Testis (tissue), 5 donors: ENCODE measurements at places on chromosomes 12 and 14.
A peak's percentile ranks its signal among the peaks of the same experiment; 100 is the strongest.

DNA sequence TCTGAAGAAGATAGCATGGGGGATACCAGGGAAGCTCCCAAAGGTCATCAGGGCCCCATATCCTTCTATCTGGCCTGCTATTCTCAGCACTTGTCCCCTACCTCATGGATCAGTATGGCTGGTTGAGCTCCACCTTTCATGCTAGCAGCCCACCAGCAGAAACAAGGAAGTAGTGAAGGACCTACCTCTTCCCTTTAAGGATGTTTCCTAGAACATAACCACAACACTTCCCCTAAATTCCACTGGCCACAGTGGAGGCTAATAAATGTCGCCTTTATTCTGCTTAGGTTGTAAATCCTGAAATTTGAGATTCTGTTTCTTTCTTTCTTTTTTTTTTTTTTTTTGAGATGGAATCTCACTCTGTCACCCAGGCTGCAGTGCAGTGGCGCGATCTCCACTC is 128.6 kb upstream of the PARP11 start:
- no peak for DNase-seq

DNA sequence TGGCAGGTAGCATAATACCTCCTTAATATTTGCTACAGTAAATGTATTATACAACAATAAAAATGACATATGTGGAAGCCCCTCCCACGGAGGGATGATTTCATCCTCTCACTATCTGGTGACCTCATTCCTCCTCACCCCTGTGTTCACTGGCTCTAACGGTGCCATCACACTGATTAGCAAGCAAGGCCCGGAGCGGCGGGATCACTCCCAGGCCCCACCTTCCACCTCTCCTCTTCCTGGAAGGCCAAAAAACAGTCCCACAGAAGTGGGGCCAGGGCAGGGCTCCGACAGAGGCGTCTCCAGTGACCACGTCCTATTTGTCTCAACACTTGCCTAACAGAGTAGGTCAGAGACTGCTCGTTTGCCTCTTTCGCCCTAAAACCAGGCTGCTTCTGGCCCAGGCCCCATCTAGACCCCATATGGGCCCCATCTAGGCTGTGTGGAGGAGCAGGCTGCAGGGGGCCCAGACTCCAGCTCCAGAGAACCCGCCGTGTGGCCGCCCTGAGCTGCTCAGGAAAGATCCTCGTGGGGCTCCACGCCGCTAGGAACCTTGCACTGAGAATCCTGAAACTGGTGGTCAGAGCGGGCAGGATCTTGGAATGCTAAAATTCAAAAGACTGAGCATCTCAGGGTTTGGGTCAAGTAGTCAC is 3.7 kb downstream of the SELPLG start:
- DNase-seq, result no peak

GRCh38 chr12:129959889-129960288 is 56.1 kb upstream of the TMEM132D start:
- DNase-seq, result no peak

DNA sequence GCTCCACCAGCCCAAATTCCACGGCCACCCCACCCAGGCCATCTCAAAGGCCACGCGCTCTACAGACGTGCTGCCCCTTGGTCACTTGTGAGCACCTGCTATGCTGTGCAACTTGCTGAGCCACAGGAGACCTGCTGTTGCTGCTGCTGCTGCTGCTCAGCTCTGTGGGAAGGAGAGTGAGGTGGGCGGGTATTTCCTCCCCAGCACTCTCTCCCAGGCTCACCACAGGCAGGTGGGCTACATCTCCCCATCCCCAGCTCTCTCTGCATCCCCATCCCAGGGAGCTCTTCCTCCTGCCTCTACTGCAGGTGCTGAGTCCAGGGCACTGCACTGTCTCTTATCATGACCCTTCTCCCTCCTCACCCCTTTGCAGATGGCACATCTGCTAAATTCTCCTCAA is 306.9 kb downstream of the BCL11B start:
- DNase-seq, result no peak

DNA sequence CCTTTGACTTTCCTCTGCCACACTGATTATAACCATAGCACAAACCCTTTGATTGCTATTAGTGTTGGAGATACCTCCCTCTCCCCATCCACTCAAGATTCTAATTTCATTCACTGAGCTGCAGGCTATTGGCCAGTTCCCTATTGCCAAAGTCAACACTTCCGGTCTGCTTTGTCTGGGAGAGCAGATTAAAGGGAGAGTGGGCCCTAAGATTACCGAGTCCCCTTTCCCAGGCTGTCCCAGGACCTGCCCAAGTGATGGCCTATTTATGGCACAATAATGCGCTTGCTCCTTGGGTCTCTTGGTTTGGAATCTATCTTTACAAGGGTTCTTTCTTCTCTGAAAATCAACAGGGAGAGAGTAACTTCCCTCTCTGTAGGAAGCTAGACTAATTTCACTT is 42.9 kb upstream of the LTBP2 start:
- DNase-seq, result no peak

GRCh38 chr14:95784137-95784536 is 70.2 kb upstream of the TCL1A start:
- DNase-seq, result no peak

- DNase-seq, result no peak
These were observed 14.9 kb downstream of the TUBA1C start for GRCh38 chr12:49279706-49280159.

DNA sequence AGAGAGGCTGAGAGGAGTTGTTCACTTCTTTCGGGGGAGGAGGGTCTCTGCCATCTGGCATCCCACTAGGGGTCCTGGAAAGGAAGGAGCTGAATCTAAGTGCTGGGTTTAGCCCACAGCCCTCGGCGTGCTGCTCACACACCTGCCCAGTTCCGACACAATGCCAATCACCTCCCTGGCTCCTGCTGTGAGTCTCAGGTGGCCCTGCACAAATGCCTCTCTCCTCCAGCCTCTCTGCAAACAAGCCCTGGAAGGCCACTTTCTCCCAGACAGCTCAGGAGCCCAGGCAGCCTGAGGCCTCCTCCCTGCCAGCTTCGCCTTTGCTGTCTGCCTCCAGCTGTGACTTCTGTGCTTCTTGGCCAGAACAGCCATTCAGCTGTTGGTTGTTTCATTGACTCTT is 51.2 kb downstream of the SMIM41 start:
- peak; percentile 16 for DNase-seq

GRCh38 chr12:40525054-40525453 is 167.2 kb upstream of the CNTN1 start:
- no peak for DNase-seq

DNA sequence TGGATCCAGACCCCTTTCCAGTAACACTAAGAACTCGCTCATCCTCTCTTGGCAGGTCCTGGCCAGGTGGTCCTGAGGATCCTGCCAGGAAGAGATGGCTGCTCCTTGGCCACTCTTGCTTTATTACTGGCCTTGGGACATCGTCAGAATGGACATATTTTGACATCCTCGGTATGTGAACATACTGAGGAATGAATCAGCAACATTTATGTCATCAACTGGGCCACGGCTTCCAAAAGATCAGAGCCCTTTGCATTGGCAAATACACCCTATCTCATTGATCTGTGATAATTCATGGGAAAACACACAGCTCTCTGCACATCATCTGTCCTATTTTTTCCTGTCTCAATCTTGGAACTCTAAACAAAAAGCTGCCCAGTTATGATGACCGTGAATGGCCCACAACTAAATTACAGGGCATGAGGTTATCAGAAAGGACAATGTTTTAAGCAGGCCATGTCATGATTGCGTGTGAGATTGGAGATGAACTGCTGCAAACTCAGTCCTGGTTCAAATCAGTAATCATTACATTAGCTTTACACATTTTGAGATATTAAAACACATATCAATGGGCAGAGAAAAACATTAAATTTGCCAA is 1325.8 kb downstream of the AACS start:
- no peak for DNase-seq

DNA sequence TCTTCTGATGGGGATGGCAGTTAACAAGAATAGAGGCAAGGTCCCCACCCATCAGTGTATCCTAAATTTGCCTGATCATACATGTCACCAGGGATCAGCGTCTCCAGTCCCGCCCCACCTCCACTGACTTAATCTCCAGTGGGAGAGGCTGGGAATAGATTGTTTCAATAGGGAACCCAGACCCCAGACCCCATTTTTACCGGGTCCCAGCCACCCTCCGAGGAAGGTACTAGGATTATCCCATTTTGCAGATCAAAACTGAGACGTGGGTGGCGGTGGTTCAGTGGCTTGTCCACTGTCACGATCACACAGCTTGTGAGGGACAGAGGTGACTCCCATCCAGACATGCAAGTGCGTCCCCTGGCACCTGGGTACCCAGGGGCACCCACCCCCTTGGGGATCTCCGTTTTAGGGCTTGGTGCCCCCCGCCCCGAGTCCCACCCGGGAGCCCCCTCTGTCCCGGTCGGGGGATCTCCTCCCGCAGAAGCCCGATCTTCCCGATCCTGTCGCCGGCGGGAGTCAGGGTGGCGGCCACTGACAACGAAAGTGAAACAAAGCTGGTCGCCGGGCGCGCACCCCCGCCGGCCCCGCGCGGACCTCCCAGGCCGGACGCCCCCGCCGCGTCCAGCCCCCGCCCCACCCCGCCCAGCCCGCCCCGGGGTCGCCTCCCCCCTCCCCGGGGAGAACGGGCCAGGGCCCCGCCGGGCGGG is 523 bp downstream of the WSB2 start:
- DNase-seq, result peak; percentile 46

DNA sequence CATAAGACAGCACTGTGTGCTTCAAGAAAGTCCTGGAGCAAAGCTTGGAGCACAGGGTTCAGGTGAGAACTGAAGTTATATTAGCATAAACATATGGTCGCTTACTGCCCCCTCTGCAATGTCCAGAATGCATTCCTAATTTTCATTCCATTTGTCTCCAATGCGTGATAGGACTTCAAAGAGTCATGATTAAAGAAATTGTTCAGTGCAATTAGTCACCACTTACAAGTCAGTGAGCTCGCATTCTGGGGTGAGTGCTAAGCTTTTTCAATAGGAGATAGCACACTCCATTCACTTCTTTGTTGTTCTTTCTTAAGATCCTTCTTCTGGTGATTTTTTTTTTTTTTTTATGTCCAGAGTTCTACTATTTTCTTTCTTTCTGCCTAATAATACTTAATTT is 398.4 kb downstream of the SYT1 start:
- DNase-seq, result no peak

DNA sequence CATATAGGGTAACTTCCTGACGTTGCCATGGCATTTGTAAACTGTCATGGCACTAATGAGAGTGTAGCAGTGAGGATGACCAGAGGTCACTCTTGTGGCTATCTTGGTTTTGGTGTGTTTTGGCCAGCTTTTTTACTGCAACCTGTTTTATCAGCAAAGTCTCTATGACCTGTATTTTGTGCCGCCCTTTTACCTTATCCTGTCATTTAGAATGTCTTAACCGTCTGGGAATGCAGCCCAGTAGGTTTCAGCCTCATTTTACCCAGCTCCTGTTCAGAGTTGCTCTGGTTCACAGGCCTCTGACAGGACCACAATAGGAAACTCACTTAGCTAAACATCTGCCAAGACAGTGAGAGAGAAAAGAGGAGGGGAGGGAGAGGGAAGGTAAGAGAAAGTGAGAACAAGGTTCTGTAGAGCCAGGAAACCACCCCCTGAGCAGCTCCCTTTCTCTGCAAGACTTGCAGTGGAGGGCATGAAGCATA is 64.8 kb upstream of the PLEKHG3 start:
- DNase-seq, result no peak

DNA sequence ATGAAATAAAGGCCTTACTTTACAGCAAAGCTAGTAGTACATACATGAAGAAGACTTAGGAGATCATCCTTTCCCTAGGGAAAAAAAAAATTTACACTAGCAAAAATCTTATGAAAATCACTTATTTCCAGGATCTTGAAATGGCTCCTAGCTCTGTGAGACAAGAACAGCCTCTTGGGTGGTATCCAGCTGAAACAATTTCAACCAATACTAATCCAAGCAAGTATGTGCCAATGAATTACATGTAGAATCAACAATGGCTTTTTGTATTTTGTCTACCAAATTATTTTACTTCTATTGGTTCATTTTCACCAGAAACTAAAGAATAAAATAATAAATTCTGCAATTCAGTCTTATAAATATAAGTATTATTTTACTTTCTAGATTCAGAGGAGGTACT is 2.7 kb upstream of the SLCO1A2 start:
- DNase-seq, result no peak

DNA sequence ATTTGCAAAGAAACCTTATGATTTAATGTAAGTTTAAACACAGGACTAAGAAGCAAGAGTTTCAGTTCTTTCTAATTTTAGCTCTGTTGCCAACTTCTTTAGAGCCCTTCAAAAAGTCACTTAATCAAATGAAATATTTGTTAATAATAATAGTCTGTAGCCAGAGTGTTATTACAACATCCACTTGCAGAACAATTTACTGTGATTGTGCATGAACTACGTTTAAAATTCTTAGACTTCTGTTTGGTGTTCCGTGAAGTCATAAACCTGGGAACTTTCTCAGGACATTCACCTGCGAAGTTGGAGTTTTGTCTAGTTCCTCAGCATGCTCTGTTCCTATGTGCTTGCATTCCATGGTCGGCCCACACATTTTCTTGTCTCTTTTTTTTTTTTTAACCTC is 244.0 kb upstream of the AVPR1A start:
- DNase-seq, result no peak

DNA sequence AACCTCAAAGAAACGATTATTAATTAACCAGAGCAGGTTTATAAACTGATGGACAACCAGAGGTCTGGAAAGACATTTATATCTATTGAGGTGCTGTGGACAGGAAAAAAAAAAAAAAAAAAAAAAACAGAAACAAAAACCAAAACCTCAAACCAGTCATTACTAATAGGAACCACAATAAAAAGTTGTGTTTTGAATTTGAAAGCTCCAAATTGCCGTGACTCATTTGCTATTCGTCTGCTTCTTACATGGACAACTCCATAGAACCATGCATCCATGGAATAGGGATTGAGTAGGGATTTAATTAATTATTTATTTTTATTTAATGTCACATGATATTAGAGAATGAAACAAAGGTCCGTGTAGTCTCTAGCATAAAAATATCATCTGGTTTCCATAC is 134.1 kb upstream of the SSTR1 start:
- no peak for DNase-seq

- DNase-seq, result no peak
These were observed 20.7 kb upstream of the SDR39U1 start for GRCh38 chr14:24463017-24463883.

DNA sequence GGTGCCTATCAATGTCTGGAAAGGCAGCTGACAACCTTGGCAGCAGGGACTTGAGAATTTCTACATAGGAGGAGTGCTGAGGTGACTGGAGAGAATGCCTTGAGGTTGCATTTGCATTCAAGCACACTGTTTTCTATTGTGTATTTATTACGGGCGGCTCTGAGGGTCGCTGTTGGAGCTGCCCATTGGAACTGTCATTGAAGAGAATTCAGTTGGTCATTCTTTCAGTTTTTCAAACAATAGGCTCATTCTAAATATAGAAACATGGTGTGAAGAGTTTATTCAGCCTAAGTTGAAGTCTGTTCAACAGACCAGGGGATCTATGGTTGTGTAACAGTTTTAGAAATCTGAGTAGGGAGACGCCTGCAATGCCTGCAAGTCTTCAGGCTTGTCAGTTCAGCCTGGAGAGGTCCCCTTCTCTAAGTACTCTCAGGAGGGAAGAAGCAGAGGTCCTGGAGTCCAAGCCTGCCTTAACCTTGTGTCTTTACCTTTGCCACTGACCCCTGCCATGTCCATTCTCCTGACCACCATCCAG is 9.8 kb upstream of the ABHD12B start:
- no peak for DNase-seq
